Dermis blood vessel endothelial cell (primary cell): ENCODE measurements at places on chromosomes 6 and 20.

GRCh38 chr6:69758214-69758613, 38.6 kb downstream of the LMBRD1 start:
- no peak for DNase-seq

- no peak for DNase-seq
Measured at GRCh38 chr6:86355271-86355670, 582.1 kb upstream of the HTR1E start.

DNA sequence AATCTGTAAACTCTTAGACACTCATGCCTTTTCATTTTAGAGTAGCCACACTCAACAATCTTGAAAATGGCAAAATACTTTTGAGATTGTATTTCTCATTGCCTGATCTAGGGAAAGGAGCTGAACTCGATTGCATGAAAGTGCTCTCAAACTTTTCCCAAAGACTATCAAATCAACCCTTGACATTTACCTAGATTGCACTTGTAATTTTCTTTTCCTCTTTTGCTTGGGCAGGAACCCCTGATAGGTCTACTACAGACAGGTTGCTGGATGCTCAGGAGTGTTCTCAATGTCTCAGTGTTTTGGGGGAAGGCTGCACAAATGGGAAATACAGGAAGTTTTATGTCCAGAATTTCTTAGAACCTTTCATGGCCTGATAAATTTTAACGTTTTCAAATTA, 468.0 kb upstream of the GJE1 start:
- no peak for DNase-seq

GRCh38 chr6:21049148-21049547, 514.9 kb downstream of the CDKAL1 start:
- DNase-seq, result no peak

DNA sequence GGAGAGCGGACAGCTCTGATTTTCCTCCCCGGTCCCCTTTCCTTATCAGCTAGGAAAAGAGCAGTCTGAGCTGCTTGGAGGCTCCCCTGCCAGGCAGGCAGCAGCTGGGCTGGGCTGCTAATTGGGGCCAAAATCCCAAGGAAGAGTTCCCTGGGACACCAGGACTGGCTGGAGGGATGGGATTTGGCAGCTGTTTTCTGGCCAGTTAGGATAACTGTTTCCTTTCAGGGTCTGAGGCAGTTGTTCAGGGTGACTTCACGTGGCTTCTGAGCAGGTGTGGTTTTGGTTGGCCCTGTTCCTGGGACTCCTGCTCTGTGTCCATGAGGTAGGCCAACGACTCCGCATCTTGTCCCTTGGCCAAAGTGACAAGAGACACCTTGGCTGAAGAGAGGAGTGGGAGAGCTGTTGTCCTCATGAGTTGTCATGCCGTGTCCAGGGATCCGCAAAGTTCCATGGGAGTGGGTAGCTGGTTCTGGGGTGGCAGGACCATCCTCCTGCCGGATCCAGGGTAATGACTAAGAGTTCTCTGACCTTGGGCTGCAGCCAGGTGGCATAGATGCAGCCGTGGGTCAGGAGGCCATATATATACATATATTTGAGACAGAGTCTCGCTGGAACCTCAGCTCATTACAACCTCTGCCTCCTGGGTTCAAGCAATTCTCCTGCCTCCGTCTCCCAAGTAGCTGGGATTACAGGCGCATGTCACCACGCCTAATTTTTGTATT, 21.2 kb downstream of the MRPS18A start:
- DNase-seq, result no peak

DNA sequence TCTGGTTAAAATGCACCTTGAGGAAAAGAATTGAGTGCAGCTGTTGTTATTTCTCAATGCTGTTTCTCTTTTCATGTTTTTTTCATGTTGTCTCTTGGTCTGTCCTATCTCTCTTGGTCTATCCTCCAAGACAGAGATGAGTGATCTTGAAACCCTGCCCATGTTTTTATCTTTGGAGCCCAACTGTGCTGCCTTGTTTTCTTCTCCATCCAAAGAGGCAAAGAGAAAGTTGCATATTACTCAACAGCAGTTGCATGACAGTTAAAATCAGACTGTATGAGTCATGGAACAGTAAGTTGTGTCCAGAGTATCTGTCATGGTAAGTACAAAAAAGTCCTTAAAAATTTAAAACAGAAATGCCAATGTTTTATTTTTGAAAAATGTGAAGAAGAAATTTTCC, 26.2 kb downstream of the BCAS1 start:
- DNase-seq, result no peak

GRCh38 chr6:137715589-137716045, 151.4 kb upstream of the TNFAIP3 start:
- DNase-seq, result no peak

DNA sequence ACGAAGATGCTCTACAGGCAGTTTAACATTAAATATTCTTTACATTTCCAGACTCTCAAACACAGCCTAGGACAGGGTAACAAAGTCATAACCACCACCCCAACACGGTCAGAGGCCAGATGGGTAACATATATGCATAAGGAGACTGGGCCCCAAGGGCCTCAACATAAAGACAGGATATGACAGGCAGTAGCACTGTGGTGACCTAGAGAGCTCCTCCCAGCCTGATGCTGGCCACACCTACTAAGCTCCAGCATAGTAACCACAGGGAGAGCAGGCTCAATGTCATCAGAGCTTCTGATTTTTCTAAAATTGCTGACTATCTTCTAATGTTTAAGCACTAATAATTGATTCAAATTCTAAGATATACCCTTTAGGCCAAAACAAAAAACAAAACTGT, 21.7 kb downstream of the SMLR1 start:
- DNase-seq, result peak; percentile 7
